ENCODE measurements at places on chromosomes 1 and 21.

DNA sequence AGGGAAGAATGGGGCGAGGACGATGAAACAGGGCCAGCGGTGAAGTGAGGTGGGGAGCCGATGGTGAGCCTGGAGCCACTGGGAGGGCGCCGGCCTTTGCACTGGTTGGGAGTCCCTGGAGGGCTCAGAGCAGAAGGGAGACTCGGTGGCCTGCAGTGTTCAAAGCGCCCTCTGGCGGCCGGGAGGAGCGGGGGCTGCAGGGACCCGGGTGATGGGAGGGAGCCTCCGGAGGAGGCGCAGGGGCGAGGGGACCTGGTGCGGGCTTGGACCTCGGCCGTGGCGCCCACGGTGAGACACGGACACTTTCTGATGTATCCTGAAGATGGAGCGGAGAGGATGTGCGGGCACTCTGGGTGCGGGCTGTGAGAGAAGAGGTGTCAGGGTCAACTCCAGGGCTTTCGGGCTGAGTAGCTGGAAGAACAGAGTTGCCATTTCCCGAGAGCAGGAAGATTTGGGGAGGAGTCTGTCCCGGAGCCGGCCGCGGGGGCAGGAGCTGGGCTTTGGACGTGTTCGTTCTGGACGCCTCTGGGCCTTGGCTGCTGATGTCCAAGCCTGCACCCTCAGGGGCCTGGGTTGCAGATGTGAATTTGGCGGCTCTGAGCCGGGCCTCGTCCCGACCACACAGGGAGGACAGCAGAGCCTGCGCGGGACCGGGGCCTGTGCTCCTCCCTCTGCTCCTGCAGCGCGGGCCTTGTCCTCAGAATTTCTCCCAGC, 29.7 kb downstream of the HEYL start:
- peak; percentile 20 for DNase-seq

DNA sequence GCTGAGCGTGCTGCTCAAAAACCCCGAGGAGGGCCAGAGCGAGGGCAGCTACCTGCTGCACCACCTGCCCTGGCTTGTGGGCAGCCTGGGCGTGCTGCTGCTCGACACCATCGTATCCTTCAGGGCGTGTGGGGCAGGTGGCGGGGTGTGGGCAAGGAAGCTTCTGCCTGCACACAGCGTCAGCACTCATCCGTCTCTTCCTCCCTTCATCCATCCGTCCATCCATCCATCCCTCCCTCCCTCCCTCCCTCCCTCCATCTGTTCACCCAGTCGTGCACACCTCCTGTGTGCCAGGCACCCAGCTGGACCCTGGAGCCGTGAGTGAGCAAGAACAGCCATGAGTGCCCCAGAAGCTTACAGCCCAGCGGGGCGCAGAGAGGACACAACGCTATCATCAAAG, 15.2 kb downstream of the SLC66A1 start:
- no peak for DNase-seq

DNA sequence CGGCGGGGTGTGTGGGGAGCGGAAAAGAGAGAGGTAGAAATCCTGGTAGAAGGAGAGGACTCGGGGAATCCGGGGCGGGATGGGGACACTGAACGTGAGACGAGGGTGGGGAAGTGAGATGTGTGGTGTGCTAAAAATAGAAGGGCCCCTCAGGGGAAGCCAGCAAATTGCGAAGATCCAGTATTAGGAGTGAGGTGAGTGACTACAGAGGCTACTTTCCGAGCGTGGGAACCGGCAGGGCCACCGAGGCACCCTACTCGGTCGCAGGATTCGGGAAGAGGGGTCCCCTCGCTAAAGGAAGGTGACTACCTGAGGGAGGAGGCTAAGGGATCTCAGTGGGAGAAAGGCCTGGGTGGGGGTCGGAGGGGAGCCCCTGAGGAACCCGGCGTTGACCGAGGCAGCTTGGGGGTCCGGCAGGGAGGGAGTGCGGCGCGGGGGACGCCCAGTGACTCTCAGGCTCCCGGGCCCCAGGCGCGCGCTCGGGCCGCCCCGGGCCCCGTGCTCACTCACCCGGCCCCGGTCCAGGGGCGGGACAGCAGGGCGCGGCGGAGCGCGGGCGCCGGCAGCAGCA, 318 bp downstream of the ALDH4A1 start:
- DNase-seq: no peak

- DNase-seq: no peak
Measured at GRCh38 chr1:204013052-204013451, 59.9 kb upstream of the SOX13 start.

DNA sequence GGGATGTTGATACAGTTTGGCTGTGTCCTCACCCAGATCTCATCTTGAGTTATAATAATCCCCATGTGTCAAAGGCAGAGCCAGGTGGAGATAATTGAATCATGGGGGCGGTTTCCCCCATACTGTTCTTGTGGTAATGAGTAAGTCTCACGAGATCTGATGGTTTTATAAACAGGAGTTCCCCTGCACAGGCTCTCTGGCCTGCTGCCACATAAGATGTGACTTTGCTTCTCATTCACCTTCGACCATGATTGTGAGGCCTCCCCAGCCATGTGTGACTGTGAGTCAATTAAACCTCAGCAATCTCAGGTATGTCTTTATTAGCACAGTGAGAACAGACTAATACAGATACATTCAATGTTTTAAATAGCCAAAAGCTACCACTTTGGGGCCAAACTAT, 41.1 kb downstream of the SLC35F3 start:
- DNase-seq: no peak

- DNase-seq: no peak
Measured at GRCh38 chr1:61640531-61641530, 84.1 kb downstream of the TM2D1 start.

- no peak for DNase-seq
Measured at GRCh38 chr1:59696421-59697115, 118.2 kb upstream of the HOOK1 start.

Measured in T-helper 2 cell (primary cell).